CD4-positive, alpha-beta T cell treated with Interleukin-4 for 1 hour (primary cell): ENCODE measurements at places on chromosomes 5 and 9.
A peak's percentile ranks its signal among the peaks of the same experiment; 100 is the strongest.

DNA sequence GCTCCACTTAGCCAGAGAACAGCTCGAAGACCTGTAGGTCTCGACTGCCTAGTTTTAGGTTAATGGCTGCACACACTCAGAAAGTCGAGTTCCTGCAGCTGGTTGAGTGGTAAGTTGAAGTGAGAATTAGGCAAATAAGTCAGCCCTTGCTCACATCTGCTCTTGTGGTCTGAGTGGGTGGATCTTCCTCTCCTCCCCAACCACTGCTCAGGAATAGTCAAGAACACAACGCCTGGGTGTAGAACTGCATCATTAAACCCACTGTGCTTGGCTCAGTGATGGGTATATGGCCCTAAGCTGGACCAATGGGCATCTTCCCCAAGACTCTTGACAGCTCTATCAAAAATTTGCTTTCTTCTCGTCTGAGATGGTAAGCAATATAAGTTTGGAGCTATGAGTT lies 20.9 kb upstream of the ADAM19 start:
- DNase-seq, result no peak

DNA sequence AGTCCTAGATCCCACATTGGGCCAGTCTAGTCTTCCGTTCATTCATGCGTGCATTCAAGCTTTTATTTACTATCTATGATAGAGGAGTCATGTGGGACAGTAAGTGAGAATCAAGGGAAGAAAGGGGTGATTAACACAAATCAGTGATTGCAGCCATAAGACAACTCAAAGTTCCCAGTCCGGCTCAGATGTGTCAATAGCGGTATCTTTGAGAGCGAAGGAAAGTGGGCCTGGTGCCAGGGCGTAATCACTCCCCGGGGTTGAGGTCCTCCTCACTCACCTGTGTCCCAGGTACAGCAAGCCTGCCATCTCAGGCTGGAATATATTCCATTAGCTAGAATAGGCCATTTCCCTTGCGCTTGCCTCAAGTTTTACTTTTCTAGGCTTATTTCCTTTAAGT lies 196.3 kb downstream of the ATP10B start:
- DNase-seq, result no peak

DNA sequence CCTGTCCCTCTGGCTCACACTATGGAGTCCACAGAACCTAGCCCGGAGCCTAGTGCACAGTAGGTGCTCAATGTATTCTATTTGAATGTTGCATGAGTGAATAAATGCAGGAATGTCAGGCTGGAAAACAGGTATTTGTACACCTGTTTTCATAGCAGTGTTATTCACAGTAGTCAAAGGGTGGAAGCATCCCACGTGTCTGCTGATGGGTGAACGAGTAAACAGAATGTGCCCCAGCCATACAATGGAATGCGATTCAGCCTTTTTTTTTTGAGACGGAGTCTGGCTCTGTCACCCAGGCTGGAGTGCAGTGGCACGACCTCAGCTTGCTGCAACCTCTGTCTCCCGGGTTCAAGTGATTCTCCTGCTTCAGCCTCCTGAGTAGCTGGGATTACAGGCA lies 31.5 kb upstream of the IER5L start:
- no peak for DNase-seq

- no peak for DNase-seq
Measured at GRCh38 chr9:74554751-74555419, 57.8 kb downstream of the RORB start.

- no peak for DNase-seq
Measured at GRCh38 chr5:140222416-140222815, 47.4 kb downstream of the CYSTM1 start.

- no peak for DNase-seq
Measured at GRCh38 chr5:80931411-80931810, 28.8 kb upstream of the RASGRF2 start.

DNA sequence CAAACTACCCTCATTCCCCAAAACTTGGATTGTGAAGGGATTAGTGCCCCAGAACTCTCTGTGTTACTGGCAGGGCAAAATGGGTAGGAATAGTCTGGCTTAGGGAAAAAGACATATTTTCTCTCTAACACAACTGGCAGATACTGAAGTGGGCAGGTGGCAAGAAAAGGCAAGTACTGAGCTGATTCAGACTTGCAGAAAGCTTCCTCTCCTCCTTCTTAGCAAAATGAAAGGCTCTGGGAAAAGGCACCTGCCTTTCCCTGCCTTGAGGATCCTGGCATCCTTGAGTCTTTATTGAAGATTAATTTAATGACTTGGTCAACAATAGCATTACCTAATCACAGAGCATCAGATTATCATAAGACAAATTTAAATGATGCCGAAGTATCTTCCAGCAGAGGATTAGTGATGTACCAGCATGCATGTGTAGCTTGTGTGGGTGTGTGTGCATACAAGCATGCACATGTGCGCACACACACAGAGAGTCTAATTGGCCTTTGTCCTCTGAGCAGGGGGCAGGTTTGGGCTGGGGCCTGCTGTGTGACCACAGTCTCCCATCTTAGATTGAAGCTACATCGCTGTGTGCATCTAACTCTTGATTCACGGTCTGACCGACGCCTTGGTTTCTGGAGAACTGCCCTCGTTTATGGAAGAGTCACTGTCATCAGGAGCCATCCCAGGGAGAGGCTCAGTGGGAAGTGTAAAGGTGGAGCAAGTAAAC lies 294.8 kb downstream of the AOPEP start:
- no peak for DNase-seq

DNA sequence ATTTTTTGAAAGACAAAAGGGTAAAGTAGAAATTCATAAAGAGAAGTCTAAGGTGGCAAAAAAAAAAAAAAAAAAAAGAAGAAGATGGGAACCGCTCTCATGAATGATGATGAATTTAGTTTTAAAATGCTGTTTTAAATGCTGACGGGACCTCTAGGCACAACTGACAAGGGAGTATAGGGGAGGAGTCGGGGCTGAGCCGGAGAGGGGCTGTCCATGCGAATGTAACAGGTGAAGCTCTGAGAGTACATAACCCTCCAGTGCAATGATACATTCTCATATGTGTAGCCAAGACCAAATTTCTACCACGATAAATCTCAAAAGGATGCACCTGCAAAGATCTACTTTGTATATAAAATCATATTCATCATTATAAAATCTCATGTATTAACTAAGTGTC lies 71.7 kb downstream of the GLIS3 start:
- no peak for DNase-seq

DNA sequence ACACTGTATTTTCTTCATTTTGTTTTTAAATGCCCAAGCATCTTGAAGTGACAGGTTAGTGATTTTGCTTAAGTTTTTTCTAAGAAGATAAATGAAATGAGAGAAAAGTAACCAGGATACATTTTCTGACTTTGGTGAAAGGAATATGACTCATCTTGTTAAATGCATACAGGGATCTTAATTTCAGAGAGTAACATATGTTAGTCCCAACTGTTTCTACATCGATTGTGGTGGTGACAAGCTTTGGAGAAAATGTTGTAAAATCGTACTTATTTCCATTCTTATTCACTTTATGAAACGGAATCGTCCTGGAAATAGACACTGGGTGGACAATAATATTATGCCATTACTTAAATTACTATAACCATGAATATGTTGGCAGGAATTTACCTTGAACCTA lies 107.5 kb downstream of the KCNN2 start:
- DNase-seq, result no peak

- peak; percentile 55 for DNase-seq
Measured at GRCh38 chr5:160507221-160507721, 85.6 kb downstream of the PTTG1 start.

DNA sequence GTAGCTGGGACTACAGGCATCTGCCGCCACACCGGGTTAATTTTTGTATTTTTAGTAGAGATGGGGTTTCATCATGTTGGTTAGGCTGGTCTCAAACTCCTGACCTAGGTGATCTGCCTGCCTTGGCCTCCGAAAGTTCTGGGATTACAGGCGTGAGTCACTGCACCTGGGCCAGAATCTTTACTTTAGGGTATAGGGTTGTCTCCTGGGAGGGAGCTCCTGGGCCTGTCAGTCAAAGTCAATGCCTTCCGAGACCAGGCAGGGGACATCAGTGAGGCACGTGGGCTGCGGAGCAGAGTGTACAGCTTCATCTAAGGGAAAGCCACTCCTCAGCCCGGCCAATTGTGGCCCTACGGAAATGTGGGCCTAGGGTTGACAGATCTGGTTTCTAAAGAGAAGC lies 108.6 kb downstream of the FGF18 start:
- no peak for DNase-seq

- DNase-seq, result no peak
Measured at GRCh38 chr5:44294516-44294915, 94.7 kb downstream of the FGF10 start.
